ENCODE measurements at places on chromosomes 6 and 20.

DNA sequence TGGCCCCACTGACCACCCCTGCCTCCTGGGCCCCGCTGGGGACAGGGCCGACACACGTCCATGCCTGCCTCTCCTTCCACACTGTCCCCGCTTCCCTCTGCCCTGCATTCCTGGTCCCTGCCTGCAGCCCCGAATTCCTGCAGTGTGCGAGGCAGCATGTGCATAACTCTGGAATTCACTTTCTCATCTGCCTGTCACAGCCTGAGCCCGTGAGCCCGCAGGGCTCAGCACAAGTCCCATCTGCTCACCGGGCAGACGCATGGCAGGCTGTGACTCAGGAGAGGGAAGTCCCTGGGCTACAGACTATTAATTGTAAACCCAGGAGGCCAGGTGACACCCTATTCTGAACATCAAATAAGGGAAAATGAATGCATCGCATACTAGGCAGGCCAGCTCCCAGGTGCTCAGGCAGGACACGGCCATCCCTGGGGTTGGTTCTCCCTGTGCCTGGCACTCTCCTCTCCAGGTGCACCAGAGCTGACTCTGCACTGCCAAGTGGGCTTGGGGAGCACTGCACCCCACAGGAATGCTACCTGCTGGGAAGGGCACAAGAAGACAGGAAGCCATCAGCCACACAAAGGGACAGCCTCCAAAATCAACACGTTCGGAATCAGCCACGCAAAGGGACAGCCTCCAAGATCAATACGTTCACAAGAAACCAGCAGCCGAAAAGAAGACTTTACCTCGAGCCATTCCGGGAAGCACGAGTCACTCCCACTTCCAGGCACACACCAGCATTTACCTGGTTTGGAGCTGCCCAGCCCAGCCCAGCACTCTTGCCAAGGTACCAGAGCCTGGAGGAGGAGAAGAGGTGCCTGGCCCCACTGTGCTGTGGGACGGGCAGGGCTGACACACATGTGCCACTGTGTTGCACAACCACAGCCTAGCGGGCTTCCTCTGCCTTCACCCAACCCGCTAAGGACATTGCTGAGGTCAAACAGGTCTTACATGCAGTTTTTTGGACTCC is 65.9 kb downstream of the DLL1 start:
- DNase-seq, result no peak

DNA sequence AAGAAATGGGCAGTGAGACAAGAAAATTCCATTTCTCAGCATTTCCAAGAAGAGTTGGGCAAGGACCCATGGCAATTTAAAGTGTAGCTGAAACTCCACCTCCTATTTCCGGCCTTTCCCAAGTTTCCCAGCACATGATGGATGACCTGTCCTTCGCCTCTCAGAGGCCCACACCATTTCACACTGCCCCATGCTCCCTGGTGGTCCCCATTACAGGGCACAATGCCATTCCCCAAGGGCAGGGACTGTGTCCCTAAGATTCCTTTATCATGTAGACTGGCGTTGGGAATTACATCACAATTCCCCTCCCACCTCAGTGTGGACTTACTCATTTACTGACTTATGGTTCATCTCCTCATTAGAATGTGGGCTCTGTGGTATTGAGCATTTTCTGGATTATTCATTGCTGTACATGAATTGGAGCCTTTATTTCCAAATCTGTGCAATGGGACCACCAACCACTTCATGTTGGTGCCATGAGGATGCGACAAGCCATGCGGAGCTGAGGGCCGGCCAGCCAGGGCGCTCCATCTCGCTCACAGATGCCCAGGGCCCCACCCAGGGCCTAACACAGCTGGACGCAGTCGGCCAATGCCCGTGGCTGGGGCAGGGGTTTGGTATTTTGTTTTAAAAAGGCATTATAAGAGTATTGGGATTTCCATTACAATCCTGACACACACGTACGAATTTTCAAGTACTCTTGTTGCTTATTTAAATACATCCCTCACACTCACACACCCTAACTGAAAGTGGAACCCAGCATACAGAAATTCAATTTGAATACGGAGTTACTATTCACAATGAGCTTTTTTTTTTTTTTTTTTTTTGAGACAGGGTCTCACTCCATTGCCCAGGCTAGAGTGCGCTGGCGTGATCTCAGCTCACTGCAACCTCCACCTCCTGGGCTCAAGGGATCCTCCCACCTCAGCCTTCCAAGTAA is 5.4 kb downstream of the ACSS1 start:
- no peak for DNase-seq

- no peak for DNase-seq
Observed at GRCh38 chr6:75581231-75581630, 20.4 kb upstream of the SENP6 start.

DNA sequence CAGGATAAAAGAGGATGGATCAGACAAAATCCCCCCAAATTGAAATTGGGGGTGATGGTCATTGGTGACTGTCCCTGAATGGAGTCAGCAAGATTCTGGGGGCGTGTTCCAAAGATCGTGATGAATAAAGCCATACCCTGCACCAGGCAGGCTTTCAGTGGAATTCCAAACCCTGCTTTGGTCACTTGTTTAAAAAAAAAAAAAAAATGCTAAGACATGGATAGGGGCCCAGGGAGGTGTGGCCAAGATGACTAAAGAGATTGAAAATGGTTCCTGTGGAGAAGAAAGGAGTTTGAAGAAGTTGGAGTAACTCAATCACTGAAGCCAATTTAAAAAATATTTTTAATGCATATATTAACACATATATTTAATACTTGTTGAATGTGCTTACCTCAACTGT is 161.4 kb upstream of the KCNG1 start:
- no peak for DNase-seq

- no peak for DNase-seq
Observed at GRCh38 chr6:101537753-101538316, 144.3 kb downstream of the GRIK2 start.

- no peak for DNase-seq
Observed at GRCh38 chr6:168222115-168223043, 97.2 kb downstream of the DACT2 start.

GRCh38 chr20:62697468-62697912 is 11.1 kb upstream of the NTSR1 start:
- no peak for DNase-seq

DNA sequence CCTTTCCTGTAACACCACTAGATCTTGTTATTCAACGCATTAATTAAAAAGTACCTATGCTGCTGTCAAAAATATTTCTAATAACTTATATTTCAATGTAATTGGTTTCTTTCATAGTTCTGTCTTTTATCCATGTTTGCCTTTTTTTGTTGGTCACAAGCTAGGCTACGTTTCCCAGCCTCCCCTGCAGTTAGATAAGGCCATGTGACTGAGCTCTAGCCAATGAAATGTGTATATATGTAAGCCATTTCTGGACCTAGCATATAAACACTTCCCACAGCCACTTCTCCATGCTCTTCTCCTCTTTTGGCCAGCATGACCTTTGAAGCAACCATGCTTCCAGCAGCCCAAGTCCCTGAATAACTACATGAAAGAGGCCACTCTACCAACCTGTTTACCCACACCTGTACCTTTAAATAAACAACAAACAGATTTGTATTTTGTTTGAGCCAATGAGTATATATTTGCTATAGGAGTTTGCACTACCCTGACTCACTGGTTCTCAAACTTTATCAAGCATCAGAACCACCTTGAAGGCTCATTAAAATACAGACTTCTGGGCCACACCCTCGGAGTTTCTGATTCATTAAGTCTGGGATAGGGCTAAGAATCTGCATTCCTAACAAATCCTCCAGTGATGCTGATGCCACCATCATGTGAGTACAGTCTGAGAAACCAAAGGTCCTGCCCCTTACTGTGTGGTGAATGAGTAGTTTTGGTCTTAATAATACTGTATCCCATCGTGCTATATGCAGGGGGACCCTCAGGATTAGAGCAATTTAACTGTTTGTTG is 45.6 kb upstream of the BEND6 start:
- DNase-seq, result no peak

GRCh38 chr20:36279776-36280175 is 26.4 kb upstream of the DLGAP4 start:
- no peak for DNase-seq

GRCh38 chr6:52102405-52102804 is 15.0 kb upstream of the PKHD1 start:
- no peak for DNase-seq

DNA sequence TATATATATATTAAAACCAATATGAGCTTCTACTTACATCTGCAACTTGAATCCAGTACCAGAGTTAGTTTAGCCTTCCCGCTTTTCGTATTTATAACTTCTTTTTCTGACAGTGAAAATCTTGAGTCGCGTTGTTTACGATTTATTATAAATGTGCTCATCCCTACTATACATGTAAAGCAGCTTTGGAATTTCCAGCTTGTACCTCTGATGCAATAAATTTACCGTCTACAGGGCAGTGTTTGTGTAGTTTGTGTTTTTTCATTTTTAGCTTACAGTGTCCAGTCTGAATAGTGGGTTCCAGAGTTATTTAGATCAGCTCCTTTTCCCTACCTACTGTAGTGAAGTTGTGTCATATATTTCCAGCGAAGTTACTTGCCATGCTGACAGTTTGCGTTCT is 66.3 kb downstream of the TIAM2 start:
- DNase-seq, result no peak

DNA sequence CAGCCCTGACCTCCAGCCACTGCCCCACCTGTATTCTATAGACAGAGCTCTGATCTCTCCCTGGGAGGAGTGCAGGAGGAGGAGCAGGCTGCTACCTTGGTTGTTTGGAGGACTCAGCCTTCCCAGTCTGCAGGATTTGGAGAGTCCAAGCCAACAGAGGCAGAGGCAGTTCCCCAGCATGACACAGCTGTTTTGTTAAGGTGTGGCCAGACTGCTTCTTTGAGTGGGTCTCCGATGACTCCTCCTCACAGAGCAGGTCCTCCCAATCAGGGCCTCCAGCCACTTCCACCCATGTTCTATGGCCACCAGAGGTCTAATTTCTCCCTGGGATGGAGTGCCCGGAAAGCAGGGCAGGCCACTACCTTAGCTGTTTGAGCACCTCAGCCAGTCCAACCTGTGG is 203.5 kb downstream of the HACE1 start:
- DNase-seq, result peak; percentile 77

- no peak for DNase-seq
Observed at GRCh38 chr6:46850792-46851191, 57.6 kb downstream of the MEP1A start.

DNA sequence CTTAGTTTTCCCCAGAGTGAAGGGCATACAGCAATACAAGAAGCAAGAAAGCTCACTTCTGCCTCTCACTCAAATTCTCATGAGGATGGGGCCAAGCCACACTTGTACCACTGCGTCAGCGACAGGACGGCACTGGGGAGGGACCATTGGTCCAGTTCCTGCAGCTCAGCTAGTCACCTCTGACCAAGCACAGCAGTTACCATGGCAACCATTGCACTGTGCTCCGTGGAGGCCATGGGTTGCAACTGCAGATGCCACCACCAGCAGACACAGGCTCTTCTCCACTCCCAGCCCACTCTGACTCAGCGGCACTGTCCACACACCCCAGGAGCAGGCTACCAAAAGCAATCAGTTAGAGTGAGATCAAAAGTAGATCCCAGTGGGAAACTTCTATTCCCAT is 441.1 kb upstream of the ARID1B start:
- peak; percentile 6 for DNase-seq

DNA sequence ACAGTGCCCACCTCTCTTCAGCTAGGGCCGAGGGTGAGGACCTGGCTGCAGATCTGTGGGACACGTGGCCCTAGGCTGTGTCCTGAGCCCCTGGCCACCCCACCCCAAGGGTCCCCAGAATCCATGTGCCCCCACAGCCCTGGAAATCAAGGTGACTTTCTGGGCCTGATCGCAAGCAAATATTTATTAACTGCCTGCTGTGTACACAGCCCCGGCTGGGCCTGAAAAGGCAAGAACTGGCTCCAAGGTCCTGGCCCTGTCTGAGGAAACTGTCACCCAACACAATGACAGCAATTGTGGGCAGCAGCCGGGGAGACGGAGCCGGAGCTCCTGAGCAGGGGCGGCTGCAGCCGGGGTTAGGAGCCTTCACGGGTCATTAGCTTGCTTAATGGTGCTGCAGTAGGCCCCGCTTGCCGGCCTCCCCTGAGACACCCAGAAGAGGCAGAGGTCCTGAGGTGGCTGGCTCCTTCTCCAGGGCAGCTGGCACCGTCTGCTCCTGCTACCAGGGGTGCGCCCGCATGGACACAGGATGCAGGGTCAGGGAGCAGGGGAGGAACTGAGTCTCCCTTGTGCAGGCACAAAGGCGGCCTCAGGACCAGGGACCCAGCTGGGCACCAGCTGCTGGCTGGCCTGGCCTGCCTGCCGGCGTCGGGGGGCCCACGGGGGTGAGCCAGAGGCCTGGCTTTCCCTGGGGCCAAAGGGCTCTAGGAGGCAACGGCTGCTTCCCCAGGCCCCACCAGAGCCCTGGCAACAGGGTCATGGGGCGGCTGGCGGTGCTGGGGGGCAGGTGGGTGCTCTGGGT is 24.1 kb downstream of the NPEPL1 start:
- no peak for DNase-seq

All from K562 (cell line).